ENCODE measurements at places on chromosomes 4 and X.

DNA sequence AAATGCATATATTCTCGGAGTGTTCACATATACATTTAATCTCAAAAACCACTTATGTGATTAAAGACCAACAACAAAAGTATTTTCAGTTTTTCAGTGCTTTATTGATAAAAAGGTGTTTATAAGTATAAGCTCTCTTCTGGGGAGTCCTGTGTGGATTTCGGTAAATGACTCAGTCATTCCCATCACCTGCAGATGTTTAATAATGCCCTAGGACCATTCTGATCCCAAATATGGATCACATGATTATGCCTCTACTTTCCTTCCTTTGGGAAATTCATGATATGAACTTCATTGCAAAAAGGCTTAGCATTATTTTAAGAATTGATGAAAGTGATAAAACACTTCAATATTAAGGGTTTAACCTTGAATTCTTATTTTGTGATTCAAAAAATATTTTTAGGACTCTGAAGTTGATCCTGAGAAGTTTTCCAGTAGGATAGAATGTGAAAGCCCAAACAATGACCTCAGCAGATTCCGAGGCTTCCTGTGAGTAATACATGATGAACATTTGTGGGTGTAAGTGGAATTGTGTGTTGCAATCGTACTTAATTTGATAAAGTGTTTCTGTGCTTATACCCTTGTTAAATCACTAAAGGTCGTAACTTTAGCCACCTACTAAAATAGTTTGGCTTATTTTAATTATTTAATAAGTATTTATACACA lies 40.2 kb downstream of the ATP10D start:
- DNase-seq = no peak

DNA sequence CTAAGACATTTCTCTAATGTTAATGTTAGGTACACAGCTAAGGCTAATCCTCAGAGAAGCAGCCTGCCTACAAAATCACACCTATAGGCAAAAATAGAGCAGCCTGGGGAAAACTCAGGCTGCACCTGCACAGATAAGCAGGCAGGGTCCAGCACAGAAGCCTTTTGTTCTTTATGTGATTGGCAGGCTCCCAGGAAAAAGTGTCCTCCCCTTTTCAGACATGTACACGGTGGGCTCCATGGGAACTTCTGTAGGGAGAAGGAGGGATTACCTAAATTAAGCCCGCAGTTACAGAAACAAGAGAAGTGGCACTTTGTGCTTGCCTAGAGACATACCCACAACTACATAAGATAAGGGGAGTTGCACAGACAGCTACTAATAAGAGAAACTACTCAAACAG lies 4.0 kb upstream of the HSPA4L start:
- DNase-seq = no peak

GRCh38 chrX:145990051-145990450 lies 172.4 kb downstream of the SLITRK2 start:
- no peak for DNase-seq

- no peak for DNase-seq
Observed at GRCh38 chrX:67574696-67575095, 30.9 kb downstream of the AR start.

GRCh38 chr4:110132816-110133719 lies 65.3 kb downstream of the ELOVL6 start:
- DNase-seq = no peak

GRCh38 chr4:188660796-188661195 lies 521.6 kb downstream of the TRIML1 start:
- no peak for DNase-seq

DNA sequence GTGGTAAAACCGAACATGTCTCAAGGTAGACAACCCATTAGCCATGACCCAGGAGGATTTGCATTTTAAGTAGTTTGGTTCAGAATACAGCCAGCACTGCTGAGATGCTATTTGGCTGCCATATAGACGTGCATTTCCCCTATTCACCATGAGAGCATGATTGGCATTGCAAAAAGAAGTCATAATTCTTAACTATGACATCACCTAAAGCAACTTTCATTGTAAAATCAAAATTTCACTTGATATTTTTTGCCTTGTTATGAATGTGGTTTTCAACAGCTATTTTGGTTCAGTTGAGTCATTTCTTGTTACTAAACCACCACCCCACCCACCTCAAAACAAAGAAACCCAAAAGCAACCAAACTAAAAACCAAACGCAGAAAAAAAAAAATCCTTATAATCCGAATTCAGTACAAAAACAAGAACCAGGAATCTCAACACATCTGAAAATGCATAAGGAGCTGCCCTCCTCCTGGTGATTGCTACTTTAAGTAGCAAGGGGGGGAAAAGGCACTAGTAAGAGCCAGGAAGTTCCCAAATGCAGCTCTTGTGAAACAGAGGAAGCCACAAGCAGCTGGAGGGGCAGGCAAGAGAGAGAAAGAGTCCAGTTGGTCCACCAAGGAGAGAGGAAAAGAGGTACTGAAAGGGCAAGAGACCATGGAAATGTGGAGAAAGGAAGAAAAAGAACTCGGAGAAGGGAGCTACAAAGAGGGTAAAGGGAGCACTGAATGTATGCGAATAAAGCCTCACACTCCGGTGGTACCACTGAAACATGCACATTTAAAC lies 3.1 kb downstream of the SLITRK4 start:
- no peak for DNase-seq

DNA sequence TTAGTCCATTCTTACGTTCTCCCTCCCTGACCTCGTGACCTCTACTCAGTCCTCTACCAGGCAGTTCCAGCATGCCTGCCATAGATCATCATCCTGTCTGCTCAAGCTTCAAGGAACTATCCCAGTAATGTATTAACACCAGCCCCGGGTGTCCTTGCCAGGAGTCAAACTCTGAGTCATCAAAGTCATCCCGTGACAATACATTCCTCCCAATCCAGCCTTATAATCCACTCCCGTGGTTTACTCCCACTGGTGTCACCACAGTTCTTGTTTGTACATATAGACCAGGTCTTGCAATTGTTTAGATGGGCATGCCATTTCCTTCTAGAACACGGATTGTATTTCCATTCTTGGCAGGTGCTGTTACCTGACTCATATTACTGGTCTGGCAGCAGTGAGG lies 68.7 kb upstream of the TAB3 start:
- DNase-seq = no peak

GRCh38 chr4:119136546-119136945 lies 914 bp downstream of the MYOZ2 start:
- DNase-seq = no peak

DNA sequence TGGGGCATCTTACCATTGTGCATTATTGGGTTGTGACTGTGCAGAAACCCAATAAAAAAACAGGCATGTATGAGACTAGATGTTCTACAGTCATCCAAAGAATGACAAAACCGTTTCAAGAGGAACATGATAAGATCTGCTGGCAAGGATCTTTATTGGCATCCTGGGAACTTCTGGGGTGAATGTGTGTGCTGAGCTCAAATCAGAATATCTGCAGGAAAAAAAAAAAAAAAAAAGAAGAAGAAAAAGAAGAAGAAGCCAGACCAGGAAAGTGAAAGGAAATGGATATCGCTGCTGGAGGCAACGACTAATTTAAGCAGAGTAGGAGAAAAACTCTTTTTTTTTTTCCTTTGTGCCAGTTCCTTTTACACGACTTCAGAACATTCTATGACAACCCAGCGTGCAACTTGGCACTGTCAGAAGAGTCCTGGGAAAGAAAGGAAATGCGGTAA lies 484.2 kb upstream of the BOD1L1 start:
- DNase-seq = no peak

DNA sequence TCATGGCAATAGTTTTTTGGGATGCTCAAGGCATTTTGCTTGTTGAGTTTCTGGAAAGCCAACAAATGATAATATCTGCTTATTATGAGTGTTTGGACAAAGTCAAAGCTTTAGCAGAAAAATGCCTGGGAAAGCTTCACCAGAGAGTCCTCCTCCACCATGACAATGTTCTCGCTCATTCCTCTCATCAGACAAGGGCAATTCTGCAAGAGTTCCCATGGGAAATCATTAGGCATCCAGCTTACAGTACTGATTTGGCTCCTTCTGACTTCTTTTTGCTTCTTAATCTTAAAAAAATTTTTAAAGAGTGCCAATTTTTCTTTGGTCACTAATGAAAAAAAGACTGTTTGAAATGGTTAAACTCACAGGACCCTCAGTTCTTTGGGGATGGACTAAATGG lies 136.3 kb downstream of the UBE2K start:
- DNase-seq = no peak

GRCh38 chr4:134727696-134728095 lies 526.1 kb upstream of the PABPC4L start:
- DNase-seq = no peak

DNA sequence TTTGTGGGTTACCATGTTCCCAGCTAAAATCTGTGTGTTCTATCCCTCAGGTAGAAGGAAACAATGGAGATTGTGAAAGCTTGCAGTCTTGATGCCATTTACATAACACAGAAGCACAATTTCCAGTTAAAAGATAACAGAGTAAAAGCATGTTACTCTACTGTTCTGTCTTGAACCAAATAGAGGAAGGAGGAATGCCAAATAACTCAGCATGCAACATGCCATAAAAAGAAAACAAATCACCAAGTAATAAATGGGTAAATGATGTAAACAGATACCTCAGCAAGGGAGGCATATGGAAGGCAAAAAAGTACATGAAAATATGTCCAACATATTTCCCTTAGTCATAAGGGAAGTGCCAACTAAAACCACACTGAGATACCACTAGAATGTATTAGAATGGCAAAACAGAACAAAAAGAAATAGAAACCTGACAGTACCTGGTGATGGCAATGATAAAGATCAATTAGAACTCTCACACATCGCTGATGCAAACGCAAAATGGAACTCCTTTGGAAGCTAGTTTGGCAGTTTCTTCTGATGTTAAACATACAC lies 502.6 kb upstream of the HS3ST1 start:
- DNase-seq = no peak

DNA sequence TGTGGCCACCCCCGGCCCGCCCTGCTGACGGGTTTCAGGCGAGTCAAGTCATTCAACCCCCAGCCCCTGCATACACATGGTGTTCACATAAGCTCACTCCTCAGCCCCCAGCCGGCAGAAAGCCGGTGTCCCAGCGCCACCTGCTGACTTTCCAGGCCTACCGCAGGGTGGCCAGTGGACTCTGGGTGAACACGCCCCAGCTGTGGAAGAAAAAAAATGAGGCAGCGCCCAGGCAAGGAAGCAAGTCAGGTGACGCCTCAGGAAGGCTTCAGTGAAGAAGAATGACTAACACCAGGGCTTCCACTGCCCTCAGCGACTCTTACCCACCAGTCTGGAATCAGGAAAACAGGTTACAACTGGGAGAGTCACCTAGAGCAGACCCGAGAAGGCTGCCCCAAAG lies 15.8 kb downstream of the BCAP31 start:
- peak; percentile 53 for DNase-seq

GRCh38 chr4:138887741-138888140 lies 127.8 kb upstream of the NOCT start:
- no peak for DNase-seq

DNA sequence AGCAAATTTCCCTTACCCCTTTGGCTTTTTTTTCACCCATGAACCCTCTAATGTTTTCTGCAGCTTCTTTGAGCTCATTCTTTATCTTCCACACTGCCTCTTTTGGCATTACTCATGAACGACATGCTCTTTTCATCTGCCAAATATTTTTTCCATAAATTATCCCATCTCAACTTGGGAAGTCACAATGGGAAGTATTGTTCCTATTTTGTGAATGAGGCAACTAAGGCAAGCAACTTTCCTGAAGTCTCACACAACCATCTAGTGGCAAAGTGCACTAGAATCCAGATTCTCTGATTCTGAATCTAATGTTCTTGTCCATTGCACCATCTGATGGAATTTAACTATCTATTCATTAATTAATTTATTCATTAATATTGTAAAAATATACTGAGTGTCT lies 625 bp downstream of the RTL9 start:
- no peak for DNase-seq

DNA sequence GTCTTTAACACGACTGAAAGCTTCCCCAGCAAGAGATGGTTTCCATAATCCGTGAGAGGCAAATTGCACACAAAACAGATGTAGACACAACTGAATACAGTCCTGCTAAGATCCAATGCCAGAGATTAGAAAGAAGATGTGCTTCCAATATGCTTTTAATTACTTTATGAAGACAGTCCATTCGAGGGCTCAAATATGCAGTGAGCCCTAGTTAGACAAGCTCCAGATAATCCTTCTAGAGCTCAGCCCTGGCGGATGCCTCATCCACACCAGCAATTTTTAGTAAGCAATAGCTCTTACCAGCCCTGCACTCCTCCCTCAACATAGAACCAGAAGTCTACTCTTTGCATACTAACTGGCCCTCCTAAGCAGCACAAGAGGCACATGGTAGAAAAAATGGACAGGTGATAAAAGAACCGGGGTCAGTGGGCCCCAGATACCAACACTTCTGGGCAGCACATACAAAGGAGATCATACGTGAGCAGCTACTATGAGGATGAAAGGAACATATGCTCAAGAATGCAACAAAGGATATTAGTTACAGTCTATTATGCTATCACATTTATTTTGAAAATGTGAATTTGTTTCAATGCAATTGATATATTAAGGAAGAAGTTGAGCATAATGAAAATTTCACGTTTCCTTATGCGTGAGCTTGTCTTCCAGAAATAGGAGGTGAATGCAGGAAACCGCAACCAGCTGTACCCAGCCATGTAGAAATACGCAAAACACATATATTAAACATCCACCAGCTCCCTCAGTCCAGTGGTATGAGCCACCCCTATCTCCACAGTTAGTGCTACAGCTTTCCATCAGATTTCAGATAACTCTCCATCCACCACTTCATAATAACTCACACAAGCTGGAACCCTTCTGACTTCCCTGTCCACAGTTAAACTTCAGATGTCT lies 34.3 kb downstream of the GPC4 start:
- no peak for DNase-seq

DNA sequence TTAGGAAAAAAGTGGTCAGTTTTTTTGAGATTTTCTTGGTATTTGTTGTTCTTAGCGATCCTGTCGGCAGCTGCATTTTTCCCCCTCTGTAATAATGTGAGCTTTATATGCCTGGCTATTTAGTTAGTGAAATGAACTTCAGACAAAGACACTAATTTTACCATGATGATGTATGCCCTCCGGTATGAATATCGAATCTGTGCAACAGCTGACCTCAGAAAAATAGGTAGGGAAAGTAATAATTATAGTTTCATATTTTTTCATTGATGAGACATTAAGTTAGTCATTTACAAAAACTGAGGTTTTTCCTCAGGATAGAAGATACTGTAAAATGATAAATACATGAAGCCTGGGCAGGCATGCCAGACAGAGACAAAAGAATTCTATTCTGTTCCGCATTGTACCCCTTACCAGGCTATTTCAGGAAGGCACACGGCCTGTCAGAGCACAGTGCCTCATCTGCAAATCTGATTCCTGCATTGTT lies 155.8 kb downstream of the SHROOM3 start:
- no peak for DNase-seq
